Left hindlimb (tissue), 1 donor: ENCODE measurements at places on chromosomes 16 and 17.

DNA sequence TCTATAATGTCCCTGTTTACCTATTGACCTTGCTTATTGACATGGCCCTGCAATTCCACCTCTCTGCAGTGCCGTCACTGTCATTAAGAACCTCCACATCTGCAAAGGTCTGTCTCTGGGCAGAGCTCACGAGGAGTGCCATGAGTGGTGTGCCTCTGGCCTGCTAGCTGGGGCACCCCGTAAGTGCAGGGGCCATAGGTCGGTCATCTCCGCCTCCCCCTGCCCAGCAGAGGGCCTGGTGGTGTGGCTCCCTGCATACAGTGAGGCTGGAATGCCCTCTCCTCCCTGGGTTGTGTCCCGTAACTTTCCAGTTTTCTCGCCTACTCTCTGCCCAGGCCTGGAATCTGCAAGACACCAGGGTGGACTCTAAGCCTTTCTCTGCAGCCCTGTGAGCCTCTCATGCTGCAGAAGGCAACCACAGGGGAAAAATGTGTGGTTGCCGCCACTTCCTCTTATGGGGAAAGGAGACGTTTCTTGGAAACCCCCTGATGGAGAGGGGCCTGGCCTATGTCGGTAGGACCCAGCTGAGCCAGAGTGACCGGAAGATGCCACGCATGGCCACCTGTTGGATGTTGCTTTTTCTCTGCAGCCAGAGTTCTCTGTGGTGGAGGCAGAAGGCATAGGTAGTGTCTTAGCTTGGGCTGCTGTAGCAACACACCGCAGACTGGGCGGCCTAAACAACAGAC is 2.7 kb upstream of the SNX20 start:
- DNase-seq: no peak

DNA sequence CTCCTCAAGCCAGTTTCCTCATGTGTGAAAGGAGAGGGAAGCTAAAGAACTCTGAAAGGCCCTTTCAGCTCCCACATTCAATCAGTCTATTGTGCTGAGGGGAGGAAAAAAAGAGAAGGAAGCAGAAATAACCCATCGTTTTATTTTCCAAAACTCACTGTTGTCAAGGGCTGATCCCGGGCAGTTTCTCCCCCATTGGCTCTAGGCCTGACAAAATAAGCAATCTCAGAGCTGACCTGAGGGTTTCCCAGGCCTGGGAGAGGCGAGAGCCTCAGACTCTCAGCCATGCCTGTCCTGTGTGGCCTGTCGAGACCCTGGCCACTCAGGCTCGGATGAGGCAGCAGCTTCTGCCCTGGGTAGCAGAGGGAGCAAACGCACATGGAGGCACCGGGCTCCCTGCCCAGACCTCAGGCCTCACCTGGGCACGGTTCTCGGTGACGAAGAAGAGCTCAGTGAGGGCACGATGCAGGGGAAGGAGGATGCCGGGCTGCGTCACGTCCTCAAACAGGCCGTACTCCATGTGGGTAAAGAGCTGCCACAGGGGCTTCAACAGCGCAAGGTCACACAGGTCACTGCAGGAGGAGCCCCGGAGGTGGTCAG is 45.0 kb upstream of the ATP2A3 start:
- DNase-seq: no peak

DNA sequence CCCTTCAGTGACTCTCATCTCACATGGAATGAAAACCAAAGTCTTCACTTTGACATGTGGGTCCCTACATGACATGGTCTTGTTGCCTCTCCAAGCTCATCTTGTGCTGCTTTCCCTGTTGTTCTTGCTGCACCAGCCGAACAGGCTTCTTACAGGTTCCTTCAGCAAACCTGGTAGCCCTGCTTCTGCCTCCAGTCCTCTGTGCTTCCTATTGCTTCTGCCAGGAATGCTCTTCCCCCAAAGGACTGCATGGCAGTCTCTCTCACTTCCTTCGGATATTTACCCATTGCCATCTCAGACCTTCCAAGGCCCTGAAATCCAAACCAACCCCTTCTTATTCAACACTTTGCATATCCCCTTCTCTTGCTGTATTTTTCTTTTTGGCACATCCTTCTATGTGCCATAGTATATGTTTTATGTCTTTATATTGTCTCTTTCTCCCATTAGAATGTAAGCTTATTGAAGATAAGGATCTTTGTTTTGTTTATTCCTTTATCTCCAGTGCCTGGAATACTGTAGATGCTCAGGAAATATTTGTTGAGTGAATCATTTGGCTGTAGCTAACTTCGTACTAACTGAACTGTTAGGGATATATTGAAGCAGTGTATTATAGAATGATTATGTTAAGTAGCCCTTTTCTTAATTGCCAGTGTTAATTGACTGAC is 57.9 kb upstream of the SLC12A3 start:
- DNase-seq: no peak

GRCh38 chr16:89917773-89918452 is 749 bp upstream of the MC1R start:
- peak; percentile 75 for DNase-seq

- no peak for DNase-seq
Measured at GRCh38 chr17:74950207-74950606, 14.5 kb downstream of the OTOP3 start.

- DNase-seq: peak; percentile 90
Measured at GRCh38 chr16:71883849-71884638, at the start of gene ZNF821. TSS of gene ZNF821 (minus strand) at chr16:71884182. CDS start at chr16:71879946, 4,236 bp downstream.

- DNase-seq: no peak
Measured at GRCh38 chr17:9612006-9612405, 33.3 kb upstream of the USP43 start.

- peak; percentile 39 for DNase-seq
Measured at GRCh38 chr16:88804552-88805339, 1.2 kb downstream of the CDT1 start.

DNA sequence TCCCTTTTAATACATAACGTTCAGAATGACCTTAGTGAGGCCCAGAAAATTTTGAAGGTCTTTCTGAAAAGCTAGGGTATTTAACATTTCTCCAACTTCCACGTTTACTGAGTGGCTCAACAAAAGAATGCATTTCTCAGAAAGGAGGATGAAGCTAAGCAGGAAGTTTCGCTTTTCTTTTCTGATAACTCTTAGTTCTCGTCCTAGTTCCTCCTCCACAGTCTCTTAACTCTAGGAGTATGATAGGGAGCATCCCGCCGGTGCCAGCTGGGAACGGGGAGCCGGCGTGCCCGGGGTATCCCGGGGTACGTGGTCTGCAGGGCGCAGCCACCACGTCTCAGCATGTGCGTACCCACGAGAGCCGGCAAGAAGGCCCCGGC is 363 bp downstream of the KARS1 start:
- DNase-seq: no peak
